ENCODE measurements at places on chromosomes 1 and 21. TPM values are rescaled to one million over a fixed set of nuclear protein-coding genes. Genes with fewer than 3 reads are reported as not detected.
A peak's percentile ranks its signal among the peaks of the same experiment; 100 is the strongest.

The EDN2 gene
- not detected for total RNA-seq

The SIM2 gene
- not detected for total RNA-seq

The IFI44 gene
- total RNA-seq: 28.9 TPM

DNA sequence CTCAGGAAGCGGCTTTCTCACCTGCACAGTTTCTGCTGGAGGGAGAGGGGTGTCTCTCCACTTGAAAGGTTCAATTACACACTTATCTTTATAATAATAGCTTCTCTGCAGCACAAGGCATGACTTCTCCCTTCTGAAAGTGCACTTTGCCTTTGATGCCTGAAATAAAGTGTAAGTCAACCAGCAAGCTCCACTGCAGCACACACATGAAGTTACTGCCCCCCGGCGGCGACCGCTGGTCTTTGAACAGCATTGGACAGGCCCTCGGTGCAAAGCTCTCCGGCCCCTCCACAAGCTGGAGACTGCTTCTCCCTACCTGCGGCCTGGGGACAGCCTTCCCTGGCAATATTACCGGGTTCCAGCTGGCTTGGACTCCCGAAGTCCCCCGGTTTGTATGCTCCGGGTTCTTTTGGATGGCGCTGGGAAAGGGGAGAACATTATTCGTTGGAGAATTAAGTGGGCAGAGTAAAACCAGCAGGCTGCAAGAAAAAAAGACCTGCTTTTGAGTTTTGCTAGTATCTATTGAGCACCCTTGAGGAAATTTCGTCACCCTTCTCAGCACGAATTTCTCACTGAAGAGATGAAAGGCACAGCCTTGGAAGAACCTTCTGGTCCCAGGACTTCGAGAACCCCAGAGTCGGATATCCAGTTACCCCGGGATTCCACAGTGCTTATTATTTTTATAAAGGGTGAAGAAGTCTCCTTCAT, 11.8 kb downstream of the RCAN1 start:
- DNase-seq: peak; percentile 10

DNA sequence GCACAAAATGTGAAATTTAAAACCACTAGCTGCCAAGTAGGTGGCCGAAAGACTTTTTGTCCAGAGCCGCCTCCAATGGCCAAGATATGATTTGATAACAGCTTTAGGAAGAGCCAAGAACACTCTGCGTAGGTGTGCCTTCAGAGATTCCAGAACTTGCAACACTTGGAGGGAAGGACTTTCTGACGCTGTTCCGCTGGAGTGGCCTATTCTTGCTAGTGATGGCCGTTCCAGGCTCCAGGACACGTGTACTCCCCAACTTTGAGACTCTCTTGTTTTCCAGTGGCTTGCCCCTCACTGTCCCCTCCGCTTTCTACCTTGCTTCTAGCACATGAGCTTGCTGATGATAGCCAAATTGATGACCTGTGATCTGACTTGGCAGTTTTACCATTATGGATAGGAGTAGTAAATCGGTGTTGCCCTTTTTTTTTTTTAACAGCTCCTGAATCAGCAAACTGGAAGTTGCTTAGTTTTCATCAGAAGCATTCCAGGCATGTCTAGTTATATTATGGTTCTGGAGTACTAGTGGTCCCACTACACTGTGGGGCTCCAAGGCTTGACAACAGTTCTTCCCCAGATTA, 1.0 kb downstream of the PRDX6 start:
- no peak for DNase-seq
